ENCODE measurements at places on chromosomes 11 and 22.

- DNase-seq: peak; percentile 93
Observed at GRCh38 chr22:49962012-49962750, 1.6 kb downstream of the PIM3 start.

- DNase-seq: no peak
Observed at GRCh38 chr11:19099093-19099492, 17.9 kb upstream of the ZDHHC13 start.

- no peak for DNase-seq
Observed at GRCh38 chr22:47388331-47388730, 625.9 kb downstream of the TBC1D22A start.

DNA sequence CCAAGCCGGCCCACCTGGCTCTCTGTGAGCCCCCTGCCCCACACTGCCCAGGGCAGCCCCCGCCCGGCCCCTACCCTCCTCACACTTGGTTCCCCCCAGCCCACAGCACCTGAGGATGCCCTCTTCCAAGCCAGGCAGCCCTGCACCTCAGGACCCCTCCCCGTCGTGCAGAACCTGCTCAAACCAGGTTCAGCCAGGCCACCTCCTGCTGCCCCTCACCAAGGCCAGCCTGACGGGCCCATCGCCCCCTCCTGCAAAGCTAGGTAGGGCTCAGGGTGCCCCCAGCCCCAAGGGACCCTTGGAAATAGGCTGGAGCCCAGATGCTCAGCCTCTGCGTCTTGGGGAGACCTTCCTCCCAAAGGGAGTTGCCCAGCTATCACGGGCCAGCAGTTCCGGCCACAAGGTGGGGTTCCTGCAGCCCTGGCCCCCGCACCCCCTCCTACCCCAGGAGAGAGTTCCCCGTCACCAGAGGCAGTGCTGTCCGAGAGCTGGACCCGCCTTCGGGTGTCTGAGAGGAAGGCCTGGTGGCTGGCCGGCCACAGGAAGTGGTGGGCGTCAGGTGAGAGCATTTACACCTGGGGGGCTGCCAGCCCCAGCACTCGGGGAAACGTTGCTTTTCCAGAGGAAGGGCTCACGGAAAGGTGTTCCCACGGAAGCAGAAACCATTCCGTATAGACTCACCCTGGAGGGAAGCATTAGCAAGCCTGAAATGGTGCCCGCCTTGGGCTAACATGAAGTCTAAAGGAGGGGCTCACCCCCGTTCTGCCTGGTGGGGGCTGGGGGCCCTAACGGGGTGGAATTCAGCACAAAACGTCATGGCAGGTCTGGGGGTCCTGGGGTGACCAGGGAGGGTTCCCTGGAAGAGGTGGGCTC lies 3.2 kb upstream of the SYT8 start:
- no peak for DNase-seq

GRCh38 chr11:66275984-66276612 lies 1.9 kb upstream of the CNIH2 start:
- no peak for DNase-seq

DNA sequence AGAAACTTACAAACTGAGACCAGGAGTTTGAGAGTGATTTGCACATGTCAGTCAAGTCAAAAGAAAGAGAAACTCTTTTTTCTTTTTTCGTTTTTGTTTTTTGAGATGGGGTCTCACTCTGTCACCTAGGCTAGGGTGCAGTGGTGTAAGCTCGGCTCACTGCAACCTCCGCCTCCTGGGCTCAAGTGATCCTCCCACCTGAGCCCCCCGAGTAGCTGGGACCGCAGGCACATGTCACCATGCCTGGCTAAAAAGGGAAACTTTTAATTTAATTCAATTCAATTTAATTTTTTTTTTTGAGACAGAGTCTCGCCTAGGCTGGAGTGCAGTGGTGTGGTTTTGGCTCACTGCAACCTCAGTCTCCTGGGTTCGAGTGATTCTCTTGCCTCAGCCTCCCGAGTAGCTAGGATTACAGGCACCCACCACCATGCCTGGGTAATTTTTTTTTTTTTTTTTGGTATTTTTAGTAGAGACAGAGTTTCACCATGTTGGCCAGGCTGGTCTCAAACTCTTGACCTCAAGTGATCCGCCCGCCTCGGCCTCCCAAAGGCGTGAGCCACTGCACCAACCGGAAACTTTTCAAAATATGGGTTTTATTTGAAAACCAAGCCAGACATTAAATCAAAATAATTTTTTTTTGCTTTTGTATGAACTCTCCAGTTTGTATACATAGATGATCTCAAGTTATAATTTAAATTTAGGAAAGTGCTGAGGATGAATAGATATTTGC lies 9.9 kb downstream of the UCP3 start:
- no peak for DNase-seq

DNA sequence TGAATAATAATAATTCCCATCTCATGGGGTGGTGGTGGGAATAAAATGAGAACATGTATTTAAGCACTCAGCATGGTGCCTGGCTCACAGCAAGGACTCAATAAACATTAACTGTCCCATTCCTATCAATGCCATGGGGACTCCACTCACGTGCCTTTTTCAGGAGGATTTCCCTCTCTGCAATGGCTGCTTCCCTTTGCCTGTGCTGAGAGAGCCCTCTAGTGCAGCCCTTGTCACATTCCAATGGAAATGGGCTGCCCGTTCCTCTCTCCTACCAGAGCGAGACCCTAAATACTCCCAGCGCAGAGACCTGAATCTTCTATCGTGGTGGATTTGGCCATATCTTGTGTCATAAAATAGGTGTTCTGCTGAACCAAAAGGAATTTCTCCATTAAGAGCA lies 621.5 kb upstream of the B3GAT1 start:
- DNase-seq: peak; percentile 0

GRCh38 chr22:22928666-22929380 lies 41.2 kb downstream of the IGLL5 start:
- peak; percentile 27 for DNase-seq

DNA sequence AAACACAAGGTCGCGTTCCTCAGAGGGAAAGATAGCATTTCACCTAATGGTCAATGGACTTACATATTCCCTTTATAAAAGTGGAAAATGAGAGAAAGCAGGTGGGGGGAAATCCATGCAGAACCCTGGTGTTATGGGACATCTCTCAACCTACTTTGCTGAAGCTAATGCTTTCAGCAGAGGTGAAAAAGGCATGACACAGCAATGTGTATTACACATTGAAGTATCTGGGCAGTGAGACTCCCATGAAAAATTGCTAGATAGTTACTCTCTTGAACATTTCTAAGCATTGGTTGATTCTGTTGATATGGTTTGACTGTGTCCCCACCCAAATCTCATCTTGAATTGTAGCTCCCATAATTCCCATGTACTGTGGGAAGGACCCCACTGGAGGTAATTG lies 60.0 kb upstream of the PICALM start:
- DNase-seq: no peak

DNA sequence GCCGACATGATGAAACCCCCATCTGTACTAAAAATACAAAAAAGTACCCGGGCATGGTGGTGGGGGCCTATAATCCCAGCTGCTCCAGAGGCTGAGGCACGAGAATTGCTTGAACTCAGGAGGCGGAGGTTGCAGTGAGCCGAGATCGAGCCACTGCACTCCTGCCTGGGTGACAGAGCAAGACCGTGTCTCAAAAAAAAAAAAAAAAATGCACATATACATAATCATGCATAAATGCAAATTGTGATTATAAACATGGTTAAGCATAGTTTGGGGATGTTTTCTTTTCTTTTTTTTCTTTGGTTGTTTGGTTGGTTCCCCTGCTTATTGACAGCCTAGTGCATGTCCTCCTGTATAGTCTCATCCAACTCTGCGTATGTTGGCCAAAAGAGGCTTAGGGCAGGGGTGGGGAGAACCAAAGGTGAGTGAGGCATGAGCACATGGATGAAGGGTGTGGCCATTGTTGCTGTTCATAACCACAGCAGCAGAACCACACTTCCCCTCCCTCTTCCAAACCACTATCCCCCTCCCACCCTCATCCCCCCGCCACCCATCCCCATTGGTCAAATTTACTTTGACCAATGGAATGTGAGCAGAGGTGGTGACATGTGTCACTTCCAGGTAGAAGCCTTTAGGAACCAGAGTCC lies 6.9 kb upstream of the VPS37C start:
- DNase-seq: no peak

GRCh38 chr11:58625826-58626460 lies 3.5 kb downstream of the CNTF start:
- DNase-seq: peak; percentile 35

GRCh38 chr11:41301023-41301422 lies 158.4 kb downstream of the LRRC4C start:
- no peak for DNase-seq

DNA sequence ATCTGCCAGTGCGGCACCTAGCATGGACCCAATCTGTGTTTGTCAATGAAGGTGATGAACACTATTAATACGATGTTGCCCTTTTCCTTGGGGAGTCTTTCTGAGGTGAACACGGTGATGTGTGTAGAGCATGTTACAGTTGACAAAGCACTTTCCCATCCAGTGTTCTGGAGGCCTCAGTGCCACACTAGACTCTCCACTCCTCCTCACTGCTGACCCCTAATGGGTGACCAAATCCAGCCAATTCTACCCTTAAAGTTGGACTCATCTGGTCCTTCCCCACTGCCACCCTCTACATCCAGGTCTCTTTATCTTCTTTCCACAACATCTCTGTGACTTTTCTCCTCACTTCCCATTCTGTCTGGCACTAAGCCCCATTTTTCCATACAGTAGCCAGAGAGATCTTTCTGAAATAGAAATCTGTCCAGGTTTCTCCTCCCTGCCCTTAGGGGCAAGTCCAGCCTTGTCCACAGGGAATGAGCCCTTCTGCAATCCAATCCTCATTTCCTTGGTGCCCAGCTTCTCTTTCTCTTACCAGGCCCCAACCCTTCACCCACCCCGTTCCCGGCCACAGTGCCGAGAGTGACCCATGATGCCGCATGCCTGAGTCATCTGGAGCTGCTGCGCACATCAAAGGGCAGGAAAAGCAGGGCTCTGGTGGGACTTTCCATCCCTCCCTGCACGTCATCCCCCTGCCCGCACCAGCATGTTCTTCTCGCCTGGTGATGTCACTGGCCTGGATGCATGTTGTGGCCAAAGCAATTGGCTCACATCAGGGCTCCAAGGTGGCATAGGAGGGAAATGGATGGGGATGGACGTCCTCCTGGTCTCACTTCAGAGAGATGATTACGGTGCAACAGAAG lies 64.2 kb downstream of the RASSF10 start:
- DNase-seq: no peak

DNA sequence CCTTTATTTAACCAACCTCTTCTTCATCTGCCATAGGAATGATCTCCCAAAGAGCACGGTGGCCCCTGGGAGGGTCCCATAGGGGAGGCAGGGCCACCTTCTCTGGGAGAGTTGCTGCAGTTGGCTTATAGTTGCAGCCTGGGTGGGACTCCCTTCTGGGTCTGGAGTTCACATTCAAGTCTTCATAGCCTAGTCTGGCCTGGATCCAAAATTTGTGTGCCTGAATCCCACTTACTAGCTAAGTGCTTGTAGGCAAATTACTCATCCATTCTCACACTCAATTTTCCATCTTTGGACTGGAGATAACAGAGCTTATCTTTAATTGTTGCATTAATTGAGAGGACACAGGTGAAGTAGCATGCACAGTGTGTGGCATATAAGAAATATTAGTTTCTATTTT lies 163.6 kb downstream of the GRIK4 start:
- no peak for DNase-seq

DNA sequence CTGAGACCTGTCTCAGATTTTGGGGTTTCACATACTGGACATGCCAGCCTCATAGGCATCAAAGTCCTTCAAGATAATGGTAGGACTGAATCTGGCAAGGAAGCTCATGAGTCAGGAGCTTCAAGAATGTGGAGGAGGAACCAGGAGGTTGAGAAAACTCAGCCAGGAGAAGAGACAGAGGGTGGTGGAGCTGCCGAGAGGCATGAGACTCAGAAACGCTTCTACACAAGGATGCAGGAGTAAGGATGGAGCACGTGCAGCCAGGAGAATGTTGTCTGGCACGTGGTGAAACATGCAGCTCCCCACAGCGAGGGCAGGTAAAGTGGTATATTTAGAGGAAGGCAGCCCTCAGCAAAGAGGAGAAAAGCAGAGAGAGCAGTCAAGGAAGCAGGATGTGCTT lies 148.7 kb upstream of the ISX start:
- peak; percentile 17 for DNase-seq

DNA sequence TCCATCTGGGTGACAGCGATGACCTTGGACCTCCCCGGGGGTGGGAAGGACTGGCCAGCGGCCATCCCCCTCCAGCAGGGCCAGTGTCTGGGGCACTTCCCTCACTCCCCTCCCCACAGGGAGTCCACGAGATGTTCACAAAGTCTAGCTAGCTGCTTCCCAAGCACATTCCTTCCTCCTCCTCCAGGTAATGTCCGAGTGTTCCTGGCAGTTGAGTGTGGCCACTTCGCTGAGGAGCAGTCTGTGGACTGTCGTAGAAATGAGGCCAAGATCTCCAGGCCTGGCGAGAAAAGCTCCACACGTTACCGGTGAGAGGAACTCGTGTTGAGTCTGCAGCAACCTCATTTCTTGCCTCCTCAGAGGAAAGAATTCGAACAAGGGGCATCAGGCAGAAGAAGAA lies 425.5 kb downstream of the BRD1 start:
- no peak for DNase-seq

GRCh38 chr11:117535850-117536411 lies 208.3 kb downstream of the CEP164 start:
- DNase-seq: no peak

DNA sequence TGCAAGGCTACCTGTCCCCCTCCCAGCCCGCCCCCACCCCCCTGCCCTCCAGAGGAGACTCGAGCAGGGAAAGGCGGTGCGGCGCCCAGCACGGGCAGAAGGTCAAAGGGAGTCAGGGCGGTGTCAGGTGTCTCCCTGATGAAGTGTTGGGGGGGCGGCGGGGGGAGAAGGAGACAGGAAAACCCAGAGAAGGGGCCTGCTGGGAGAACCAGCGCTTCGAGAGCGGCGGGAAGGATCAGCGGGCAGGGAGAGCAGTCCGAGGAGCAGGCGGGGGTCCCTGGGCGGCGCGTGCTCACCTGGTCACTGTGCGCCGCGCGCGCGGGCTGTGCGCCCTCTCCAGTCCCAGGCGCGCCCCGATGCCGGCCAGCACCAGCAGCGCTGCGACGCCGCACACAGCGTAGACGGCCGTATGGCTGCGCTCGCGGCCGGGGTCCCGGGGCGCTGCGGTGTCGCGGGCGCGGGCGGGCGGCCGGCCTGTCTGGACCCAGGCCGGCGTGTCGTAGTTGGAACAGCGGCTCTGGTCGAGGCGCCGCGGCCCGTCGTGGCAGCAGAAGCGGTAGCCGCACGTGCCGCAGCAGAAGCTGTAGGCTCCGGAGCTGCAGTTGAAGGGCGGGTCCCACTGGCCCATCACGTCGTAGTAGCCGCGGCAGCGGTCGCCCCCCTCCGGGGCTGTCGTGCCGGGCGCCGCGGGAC lies 886 bp downstream of the SHISA8 start:
- DNase-seq: no peak

Data from fibroblast of lung (primary cell).